ENCODE measurements at places on chromosomes 2 and 18.

GRCh38 chr2:234632527-234633391 is 135.9 kb upstream of the ARL4C start:
- peak; percentile 16 for DNase-seq

- DNase-seq: no peak
These were observed 78.7 kb downstream of the GFPT1 start for GRCh38 chr2:69308338-69308737.

DNA sequence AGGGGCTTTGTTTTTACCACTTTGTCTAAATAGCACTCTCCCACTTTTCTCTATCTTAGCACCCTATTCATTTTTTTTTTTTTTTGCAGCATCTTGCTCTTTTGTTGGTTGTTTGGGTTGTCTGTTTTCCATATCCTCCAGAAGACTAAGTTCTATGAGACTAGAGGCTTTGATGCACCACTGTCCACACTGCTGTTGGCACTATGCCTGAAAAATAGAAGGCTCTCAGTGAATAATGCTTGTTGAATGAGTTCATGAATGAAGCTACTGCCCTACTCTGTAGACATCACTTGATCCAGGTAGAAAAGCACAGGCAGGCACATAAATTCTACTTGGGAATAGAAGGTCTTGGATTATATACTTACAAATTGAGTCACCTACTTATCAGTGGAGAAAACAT is 7.3 kb downstream of the IL1A start:
- no peak for DNase-seq

DNA sequence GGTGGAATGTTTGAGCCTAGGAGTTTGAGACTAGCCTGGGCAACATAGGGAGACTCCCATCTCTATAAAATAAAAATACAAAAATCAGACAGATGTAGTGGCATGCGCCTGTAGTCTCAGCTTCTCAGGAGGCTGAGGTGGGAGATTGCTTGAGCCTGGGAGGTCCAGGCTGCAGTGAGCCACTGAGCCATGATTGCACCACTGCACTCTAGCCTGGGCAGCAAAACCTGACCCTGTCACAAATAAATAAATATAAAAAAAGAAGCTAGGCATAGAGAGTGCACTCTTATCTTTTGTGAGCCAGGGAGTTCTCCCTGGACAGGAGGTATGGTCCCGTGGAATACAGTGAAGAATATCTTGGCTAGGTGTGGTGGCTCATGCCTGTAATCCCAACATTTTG is 11.0 kb upstream of the KYNU start:
- DNase-seq: no peak
